Activated naive CD8-positive, alpha-beta T cell treated with anti-CD3 and anti-CD28 coated beads, Interleukin-2, amount 10 ng/mL, durations not matched to agents 7 days and 5 days (primary cell): ENCODE measurements at places on chromosomes 2 and 18. TPM values are rescaled to one million over a fixed set of nuclear protein-coding genes. Genes with fewer than 3 reads are reported as not detected.
A peak's percentile ranks its signal among the peaks of the same experiment; 100 is the strongest.

- peak overlapping the region; percentile 51 for H3K4me3 ChIP-seq
- H3K36me3 ChIP-seq, result peaks cover 3% of the 10 kb centered on the region
- H3K27me3 ChIP-seq, result peaks cover 53% of the 10 kb centered on the region
- H3K27ac ChIP-seq, result peak overlapping the region; percentile 61
These were observed 3.0 kb upstream of the GLI2 start for GRCh38 chr2:120732506-120733237.

- no peak overlapping the region for H3K4me3 ChIP-seq
- no peak for DNase-seq
- H3K27ac ChIP-seq, result no peak overlapping the region
- H3K4me1 ChIP-seq, result peaks cover 32% of the 10 kb centered on the region
- H3K27me3 ChIP-seq, result no peaks in the 10 kb centered on the region
These were observed 564.0 kb downstream of the TNS1 start for GRCh38 chr2:217438821-217439220.

DNA sequence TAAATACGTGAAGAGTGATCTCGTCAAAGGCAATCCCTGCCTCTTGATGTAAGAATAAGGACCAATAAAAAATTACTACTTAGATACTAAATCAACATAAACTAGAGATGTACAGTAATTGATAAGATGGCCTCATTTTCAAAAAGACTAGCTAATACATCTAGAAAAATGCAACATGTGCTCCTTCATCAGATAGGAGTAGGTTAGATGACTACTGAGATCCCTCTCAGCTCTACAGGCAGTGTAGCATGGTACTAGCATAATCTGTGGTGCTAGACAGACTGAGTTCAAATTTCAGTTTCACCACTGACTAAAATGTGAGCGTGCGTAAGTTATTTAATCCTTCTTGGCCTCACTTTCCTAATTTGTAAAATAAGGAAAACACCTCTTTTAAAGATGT, 82.6 kb upstream of the FRZB start:
- no peak for DNase-seq
- no peak overlapping the region for H3K4me3 ChIP-seq
- no peaks in the 10 kb centered on the region for H3K27me3 ChIP-seq
- peaks cover 18% of the 10 kb centered on the region for H3K36me3 ChIP-seq
- H3K27ac ChIP-seq, result no peak overlapping the region

DNA sequence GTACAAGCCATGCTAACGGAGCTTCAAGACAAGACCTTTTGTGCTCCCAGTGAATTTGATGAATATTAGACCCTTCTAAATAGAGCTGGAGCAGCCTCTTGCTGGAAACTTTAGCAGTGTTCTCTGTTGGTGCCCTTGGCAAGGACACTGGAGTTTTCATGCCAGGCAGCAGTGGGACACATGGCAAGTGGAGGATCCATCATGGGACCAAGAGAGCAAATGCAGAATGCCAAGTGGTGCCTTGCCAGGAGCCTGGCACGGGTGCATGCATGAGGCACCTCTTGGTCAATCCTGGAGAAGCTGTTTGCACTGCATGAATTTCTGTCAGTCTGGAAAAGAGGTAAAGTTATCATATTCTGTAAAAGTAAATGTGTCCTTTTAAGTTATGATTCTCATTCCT, 59.1 kb downstream of the NETO1 start:
- H3K27me3 ChIP-seq, result no peaks in the 10 kb centered on the region
- H3K4me1 ChIP-seq, result no peaks in the 10 kb centered on the region
- no peaks in the 10 kb centered on the region for H3K36me3 ChIP-seq
- no peak for DNase-seq
- no peak overlapping the region for H3K4me3 ChIP-seq

GRCh38 chr2:119771331-119771730, 11.6 kb downstream of the PTPN4 start:
- no peak for DNase-seq
- H3K4me3 ChIP-seq, result no peak overlapping the region
- H3K27ac ChIP-seq, result no peak overlapping the region

- no peak overlapping the region for H3K4me3 ChIP-seq
- H3K27ac ChIP-seq, result no peak overlapping the region
- DNase-seq, result no peak
- H3K27me3 ChIP-seq, result peaks cover 2% of the 10 kb centered on the region
These were observed 370.1 kb downstream of the FBXO15 start for GRCh38 chr18:73777356-73778031.

DNA sequence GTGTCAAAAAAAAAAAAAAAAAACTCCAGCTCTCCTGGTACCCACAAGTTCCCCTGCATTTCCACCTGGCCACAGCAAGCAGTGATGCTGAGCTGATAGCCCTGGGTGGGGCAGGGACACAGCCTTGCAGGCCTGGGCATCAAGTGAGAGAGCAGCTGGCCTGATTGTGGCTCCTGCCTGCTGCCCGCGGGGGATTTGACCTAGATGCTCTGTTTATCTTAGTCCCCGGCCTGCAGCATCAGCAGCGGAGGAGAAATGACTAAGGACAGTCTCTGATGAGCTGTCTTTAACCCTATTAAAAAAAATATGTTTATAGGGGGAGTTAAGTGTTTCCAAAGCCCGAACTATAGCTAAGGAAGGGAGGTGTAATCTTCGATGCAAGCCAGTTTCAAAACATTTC, 102.6 kb downstream of the MTCL1 start:
- no peak overlapping the region for H3K4me3 ChIP-seq
- DNase-seq, result no peak
- H3K4me1 ChIP-seq, result peaks cover 13% of the 10 kb centered on the region
- peaks cover 12% of the 10 kb centered on the region for H3K27me3 ChIP-seq

DNA sequence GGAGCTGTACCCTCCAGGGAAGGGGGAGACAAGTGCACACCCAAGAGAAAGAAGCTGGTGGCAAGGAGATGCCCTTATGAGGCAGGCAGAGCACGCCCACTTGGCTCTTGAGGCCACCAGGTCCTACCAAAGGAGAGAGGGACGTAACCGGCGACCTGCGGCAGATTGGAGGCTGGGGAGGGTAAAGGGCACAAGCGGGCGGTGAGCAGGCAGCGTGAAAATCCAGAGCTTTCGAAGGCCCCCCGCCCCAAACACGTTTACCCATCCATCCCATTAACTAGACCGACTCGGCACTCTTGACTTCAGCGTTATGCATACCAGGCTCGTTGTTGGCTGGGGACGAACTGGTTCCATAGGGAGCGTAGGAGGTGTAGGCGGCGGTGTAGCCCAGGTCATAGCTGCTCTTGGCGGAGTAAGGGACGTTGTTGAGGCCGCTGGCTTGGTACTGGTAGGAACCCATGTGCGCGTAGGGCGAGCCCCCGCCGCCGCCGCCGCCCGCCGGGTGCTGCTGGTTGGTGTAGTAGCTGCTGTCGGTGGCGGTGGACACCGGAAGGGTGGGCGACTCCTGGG, 794 bp downstream of the DLX2 start:
- H3K36me3 ChIP-seq, result no peaks in the 10 kb centered on the region
- peak overlapping the region; percentile 84 for H3K4me3 ChIP-seq
- DNase-seq, result peak; percentile 60
- H3K4me1 ChIP-seq, result peaks cover 49% of the 10 kb centered on the region
- peak overlapping the region; percentile 54 for H3K27ac ChIP-seq

DNA sequence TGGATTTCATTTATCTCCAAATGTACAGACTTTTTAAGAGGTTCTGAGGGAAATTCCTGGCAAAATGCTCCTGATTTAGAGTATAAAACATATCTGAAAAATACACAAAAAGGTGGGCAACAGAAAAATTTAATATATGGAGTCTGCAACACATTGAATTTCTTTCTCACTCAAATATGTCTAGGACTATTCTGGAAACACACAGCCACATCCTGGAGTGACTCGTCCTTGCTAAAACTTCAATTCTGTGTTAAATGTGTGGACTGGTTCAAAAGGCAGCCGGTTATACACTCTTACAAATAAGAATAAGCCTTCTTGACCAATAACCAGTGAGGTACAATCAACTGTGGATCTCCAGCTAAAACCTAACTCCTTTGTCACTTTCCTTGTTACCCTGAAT, 44.1 kb upstream of the RND3 start:
- no peak for DNase-seq
- H3K36me3 ChIP-seq, result no peaks in the 10 kb centered on the region
- H3K4me1 ChIP-seq, result peaks cover 1% of the 10 kb centered on the region
- no peak overlapping the region for H3K4me3 ChIP-seq

GRCh38 chr2:119431155-119431975, at the start of gene TMEM37:
Gene TMEM37 (plus strand): TSS chr2:119431854. CDS start chr2:119431904, 50 bp downstream.
- H3K36me3 ChIP-seq, result no peaks in the 10 kb centered on the region
- H3K27ac ChIP-seq, result no peak within 1 kb of the TSS
- H3K4me1 ChIP-seq, result peaks cover 3% of the 10 kb centered on the region
- no peak for DNase-seq
- H3K4me3 ChIP-seq, result peak within 1 kb of the TSS; percentile 49

GRCh38 chr2:101692041-101692440, 5.5 kb upstream of the MAP4K4 start:
- H3K4me3 ChIP-seq, result no peak overlapping the region
- H3K36me3 ChIP-seq, result peaks cover 3% of the 10 kb centered on the region
- peaks cover 2% of the 10 kb centered on the region for H3K27me3 ChIP-seq
- DNase-seq, result no peak
- H3K4me1 ChIP-seq, result peaks cover 20% of the 10 kb centered on the region

DNA sequence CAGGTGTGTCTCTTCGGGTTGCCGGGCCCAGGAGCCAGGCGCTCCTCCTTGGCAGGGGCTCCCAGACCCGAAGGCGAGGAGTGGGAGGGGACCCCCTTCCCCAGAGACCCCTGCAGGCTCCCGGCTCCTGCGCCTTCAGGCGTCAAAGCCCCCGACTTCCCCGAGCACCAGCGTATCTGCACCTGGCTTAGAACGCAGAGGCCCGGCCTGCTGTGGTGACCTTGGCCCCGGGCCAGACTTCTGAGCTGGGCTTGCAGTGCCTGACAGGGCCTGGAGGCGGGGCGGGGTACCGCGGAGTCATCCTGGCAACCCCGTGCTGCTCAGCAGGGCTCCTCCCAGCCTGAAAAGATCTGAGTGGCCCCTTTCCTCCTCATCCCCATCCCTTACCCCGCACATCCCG, 27.0 kb downstream of the SKA1 start:
- no peak overlapping the region for H3K27ac ChIP-seq
- H3K4me1 ChIP-seq, result peaks cover 3% of the 10 kb centered on the region
- H3K27me3 ChIP-seq, result peaks cover 78% of the 10 kb centered on the region
- peak; percentile 35 for DNase-seq

DNA sequence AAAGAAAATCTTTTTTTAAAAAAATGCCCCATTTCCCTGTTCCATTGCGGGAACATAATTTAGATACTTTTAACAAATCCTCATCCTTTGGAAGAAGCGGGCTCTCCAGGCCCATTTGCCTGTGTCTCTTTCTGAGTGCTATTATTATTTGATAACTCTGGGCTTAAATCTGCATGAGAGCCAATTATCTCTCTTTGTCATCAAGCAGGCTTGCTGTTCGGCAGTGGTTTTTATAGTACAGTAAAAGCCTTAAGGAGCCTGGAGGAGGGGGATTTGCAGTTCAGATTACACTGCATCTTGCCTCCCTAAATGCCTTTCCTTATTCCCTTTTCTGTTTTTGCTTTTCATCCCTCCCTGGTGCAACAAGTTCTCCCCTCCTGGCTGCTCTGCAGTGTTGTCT, 50.6 kb downstream of the CELF4 start:
- H3K4me3 ChIP-seq, result no peak overlapping the region
- no peak overlapping the region for H3K27ac ChIP-seq
- H3K36me3 ChIP-seq, result no peaks in the 10 kb centered on the region
- peaks cover 13% of the 10 kb centered on the region for H3K27me3 ChIP-seq
- DNase-seq, result no peak
- no peaks in the 10 kb centered on the region for H3K4me1 ChIP-seq

GRCh38 chr2:185417688-185418087, 320.9 kb upstream of the FSIP2 start:
- H3K4me3 ChIP-seq, result no peak overlapping the region
- no peak overlapping the region for H3K27ac ChIP-seq
- H3K36me3 ChIP-seq, result no peaks in the 10 kb centered on the region
- no peak for DNase-seq
- no peaks in the 10 kb centered on the region for H3K4me1 ChIP-seq

DNA sequence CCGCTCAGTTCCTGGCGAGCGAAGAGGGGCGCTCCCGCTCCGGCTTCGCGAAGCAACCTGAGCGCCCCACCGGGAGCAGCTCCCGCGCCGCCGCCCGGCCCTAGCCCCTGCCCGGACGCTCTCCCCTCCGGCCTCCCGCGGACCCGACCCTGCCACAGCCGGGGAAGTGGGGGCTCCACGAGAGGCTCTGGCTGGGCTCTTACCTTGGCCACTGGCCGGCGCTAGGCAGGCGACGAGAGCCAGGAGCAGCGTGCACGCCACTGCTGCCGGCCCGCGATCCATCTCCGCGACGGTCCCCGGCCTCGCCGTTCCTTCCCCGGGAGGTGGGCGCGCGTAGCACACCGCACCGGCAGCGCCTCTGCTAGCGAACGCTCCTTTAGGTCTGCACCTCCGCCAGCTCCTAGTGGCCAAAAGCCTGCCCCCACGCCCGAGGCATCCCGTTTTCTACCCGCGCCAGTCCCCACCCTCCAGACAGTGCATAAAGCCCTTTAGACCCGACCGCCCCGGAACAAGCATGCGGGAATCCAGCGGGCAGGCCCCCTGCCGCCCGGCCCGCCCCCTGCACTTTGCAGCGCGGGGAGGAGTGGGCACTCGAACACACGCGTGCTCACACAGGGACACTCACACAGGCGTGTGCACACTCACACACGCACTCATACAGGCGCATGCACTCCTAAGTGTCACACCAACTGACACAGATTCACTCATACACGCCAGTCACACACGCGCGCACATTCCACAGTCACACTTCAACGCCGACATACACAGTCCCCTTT, at the start of gene LRP2:
LRP2 (minus strand) TSS at position 417 of the 776 bp plus-strand sequence; CDS start at position 282, 135 bp downstream.
- DNase-seq, result peak; percentile 63
- peaks cover 53% of the 10 kb centered on the region for H3K27me3 ChIP-seq

DNA sequence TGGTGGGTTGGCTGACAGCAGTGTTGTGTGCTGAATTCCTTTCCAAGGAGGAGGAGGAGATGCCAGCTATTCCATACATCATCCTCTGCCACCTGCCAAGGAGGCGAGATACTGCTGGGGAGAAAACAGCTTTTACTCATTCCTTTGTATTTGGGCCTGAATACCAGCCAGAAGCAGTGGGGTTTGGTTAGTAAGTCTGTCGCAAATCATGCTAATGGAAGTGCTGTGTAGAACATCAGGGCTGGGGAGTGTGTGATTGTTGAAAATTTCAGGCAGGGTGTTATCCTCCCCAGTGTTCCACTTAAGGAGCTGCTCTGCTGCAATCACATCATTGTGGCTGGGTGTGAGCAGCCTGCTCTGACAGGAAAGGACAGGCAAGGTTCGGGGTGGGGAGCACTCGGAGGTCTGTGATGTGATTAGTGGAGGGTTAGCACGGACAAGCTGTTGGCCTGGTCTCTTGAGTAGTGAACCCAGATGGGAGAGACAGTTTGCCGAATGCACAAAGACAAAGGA, 128.2 kb upstream of the DLX2 start:
- H3K27ac ChIP-seq, result no peak overlapping the region
- H3K36me3 ChIP-seq, result no peaks in the 10 kb centered on the region
- DNase-seq, result no peak
- H3K4me1 ChIP-seq, result peaks cover 29% of the 10 kb centered on the region
- H3K4me3 ChIP-seq, result no peak overlapping the region

GRCh38 chr2:84481702-84482101, 22.6 kb upstream of the SUCLG1 start:
- DNase-seq, result no peak
- peak overlapping the region; percentile 74 for H3K27ac ChIP-seq
- H3K4me1 ChIP-seq, result peaks cover 16% of the 10 kb centered on the region
- peak overlapping the region; percentile 57 for H3K4me3 ChIP-seq

GRCh38 chr18:62023536-62023935, 130.7 kb upstream of the RNF152 start:
- H3K36me3 ChIP-seq, result no peaks in the 10 kb centered on the region
- H3K4me1 ChIP-seq, result peaks cover 2% of the 10 kb centered on the region
- H3K27me3 ChIP-seq, result peaks cover 8% of the 10 kb centered on the region
- no peak overlapping the region for H3K27ac ChIP-seq
- no peak overlapping the region for H3K4me3 ChIP-seq

Gene KCNS3
- not detected for total RNA-seq

Gene CYP26B1
- total RNA-seq, result not detected

Gene TMEM169
- 1.1 TPM for total RNA-seq

Gene KRTCAP3
- 13.9 TPM for total RNA-seq

Gene DNAH7
- total RNA-seq, result not detected

Gene REG3G
- not detected for total RNA-seq

Gene LRP1B
- not detected for total RNA-seq
